ENCODE measurements at places on chromosomes 1 and 21.

- no peak for DNase-seq
These were observed 1.2 kb upstream of the RWDD3 start for GRCh38 chr1:95232646-95233318.

- DNase-seq, result no peak
These were observed 5.8 kb upstream of the CLDN19 start for GRCh38 chr1:42745851-42746250.

DNA sequence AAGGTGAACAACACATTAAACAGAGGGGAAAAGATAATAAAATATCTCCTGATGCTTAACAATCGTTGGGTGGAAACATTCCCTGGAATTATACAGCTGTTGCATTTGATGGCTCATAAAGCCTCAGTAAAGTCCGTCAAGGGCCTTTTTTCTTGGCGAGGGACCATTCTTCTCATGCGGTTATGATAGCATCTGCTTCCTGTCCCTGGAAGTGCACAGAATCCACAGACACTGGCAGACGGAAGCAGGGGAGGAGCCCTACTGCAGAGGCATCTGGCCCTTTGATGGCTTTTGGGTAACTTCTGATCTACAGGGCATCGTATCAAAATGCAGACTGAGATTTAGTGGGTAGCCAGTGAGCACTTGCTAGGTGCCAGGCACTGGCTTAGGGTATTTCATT, 286.9 kb downstream of the KIF26B start:
- no peak for DNase-seq

DNA sequence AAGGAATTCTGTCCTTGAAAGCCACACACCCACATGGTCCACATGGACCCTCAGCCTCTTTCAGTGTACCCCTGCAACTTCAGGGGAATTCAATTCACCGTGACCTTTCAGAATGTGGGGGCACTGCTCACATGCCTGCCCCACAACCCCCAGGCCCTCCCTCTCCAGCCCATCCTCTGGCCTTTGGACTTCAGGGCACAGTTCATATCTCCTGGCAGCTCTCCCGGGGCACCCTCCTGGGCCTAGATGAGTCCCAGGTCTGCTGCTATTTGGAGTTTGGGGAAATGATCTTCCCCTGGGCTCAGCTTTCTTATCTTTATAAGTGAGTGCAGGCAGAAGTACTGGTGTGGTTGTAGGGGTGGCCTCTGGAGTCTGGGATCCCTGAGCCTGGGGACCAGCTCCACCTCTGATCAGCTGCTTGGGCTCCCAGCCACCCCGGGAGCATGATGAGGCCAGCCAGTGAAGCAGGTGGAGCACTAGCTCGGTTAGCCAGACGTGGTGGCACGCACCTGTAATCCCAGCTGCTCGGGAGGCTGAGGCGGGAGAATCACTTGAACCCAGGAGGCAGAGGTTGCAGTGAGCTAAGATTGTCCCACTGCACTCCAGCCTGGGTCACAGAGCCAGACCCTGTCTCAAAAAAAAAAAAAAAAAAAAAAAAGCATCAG, 15.8 kb downstream of the C1orf167 start:
- no peak for DNase-seq

DNA sequence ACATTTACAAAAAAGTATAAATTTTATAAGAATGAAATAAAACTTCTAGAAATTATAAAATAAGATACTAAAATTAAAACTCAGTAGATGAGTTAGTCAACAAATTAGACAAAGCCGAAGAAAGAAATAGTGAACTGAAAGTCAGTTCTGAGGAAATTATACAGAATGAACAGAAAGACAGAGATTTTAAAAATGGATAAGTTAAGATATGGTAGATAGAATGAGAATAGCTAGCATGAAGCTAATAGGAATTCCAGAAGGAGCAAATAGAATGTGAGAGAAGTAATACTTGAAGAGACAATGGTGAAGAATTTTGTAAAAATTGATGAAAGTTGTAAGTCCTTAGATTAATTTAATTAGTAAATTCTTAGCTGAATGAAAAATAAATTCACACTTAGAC, 430.4 kb upstream of the RUNX1 start:
- no peak for DNase-seq

DNA sequence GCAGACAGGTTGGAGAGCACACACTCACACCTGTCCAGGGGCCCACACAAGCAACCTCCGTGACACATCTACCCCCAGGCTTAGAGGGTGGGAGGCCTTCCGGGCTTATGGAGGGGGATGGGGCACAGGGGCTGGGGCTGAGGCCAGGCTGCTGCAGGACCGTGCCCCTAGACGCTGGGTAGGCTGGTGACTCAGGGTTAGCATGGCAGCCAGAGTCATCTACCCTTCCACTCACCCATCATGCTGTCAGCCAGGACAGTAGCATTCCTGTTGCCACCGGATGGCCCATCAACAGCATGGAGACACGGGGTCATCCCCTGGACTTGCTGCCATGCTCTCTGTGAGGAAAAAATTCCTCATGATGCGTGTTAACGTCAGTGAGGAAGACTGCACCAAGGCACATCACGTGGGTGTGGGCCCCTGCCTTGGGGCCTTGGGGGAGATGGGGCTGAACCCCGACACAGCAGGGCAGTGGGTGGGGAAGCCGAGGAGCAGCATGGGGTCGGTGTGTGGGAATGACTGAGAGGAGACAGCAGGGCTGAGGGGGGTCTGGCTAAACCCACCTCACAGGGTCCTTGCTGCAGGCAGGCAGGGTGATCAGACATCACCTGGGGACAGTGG, 52.8 kb downstream of the WNT9A start:
- DNase-seq, result no peak

DNA sequence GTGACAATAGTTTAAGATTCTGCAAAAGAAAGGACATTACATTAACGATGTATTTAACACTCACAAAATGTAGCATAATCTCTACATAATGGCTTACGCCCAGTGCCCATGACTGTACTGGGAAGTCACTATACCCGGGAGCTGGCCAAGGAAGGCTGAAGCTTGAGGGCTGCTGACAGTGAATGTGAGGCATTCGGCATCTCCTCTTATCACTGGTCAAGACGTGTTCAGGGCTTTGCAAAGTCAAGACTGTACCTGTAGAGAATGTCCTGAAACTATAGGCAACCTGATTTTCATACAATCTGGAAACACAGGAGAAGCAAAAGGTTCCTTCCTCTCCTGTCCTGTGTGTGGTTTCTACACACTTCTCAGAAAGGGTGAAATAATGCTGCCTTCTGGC, 12.7 kb upstream of the IFNGR2 start:
- no peak for DNase-seq

DNA sequence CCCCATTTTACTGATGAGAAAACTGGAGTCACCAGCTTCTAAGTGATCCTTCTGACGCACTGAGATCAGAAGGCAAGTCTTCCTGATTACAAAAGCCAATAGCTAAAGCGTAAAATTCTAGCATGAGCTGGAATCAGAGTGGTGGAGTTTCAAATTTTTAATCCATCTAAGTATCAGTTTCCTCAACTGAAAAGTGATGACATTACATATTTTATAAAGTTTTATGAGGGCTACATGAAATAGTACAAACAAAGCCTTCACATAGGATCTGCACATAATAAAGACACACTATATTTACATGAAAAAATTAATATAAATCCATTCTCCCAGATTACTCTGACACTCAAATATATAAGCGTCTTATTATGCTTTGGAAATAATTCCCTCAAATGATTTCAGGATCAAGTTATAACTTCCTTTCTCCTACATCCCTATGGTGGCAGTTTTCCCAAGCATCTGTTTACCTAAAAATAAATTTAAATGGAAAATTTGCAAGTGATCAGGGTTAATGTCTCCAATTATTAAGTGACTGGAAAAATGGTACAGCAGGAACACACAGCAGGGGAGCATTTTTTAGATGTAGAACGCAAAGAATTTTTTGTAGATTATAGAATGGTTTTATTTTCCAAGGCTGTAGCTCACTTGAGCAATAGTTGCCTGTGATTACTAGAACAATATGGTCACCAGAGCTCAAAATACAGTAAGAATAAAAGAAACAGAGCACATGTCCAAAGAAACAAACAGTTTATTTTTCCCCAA, 490.4 kb upstream of the C1orf87 start:
- no peak for DNase-seq

GRCh38 chr1:61284248-61284854, 202.0 kb downstream of the NFIA start:
- no peak for DNase-seq

DNA sequence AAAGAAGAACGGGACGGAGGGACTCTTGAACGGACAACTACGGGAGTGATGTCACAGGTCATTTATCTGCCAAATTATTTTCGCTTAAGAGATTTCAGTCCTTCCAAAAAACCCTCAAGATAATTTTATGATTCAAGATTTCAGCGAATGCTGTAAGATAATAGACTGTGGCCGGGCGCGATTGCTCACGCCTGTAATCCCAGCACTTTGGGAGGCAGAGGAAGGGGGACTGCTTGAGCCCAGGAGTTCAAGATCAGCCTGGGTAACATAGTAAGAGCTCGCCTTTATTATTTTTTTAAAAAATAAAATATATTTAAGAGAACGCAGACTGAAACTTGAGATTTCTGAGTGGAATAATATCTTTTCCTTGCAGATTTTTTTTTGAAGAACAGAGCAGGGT, 609 bp downstream of the RWDD2B start:
- no peak for DNase-seq

- no peak for DNase-seq
These were observed 587.1 kb downstream of the LMO4 start for GRCh38 chr1:87915771-87916170.

DNA sequence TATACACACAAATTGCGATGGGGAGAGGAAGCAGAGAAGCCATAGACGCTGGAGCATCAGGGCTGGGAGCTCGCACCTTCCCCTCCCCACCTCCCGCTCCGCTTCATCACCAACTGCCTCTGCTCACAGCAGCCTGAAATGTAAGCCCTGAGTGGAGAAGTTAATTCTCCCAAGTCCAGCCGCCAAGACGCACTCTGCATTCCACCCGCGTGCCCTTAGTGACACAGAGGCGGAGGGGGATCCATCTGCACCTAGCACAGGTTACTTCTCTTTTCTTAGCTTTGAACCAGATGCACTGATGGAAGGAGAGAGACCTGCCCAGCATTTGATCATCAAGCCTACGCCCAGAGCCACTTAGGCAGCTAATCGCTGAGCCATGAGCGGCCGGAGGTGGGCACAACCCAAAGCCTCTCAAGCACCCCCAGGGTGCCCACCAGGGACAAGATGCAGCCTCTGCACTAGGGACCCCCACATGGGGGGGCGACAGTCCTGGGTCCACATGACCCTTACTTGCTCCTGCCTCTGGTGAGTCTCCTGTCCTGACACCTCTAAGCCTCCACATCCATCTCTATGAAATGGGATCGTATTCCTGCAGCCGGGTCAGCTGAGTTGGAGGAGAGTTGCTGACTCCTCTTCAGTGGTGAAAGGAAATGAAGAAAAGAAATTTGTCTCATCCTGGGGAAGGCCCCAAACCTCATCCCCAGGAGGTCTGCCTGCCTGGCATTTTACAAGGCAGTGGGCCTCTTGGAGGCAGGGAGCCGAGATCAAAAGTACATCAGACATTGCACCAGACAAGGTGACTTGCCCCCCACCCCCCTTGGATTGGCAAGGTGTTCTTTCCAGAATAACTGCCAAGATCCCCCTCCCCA, 316.2 kb downstream of the MATN1 start:
- DNase-seq, result no peak

- DNase-seq, result no peak
These were observed 9.2 kb downstream of the PRKAA2 start for GRCh38 chr1:56654126-56654923.

DNA sequence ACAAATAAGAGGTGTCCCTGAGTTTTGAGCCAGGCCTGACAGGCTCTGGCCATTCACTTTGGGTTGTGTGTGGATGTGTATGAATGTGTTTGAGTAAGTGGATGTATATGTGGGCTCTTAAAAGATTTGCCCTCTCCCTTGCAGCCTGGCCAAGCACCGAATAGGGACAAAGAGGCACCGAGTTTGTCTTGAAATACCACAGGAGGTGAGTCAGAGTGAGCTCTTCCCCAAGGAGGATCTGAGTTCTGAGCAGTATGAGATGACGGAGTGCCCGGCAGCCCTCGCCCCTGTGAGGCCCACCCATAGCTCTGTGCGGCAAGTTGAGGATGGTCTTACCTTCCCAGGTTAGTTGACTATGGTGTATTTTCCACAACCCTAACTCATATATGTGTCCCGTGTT, 19.0 kb downstream of the KDM4A start:
- DNase-seq, result no peak

DNA sequence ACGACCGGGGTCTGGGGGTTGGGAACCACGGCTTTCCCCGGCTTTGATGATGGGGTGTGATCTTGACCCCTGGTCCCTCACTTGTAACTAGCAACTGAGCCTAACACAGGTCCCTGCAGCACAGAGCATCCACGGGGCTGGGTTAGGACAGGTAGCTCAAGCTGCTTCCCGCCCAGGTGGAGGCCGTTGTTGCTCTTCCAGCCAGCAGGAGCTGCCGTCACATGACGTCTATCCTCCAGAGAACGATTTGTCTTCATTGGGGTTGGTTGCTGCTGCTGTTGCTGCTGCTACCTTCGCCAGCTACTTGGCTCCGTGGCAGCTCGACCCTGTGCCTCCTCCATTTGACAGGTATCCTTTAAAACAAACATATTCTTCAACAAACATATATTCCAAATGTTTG, 74.3 kb upstream of the ADAR start:
- DNase-seq, result no peak

- no peak for DNase-seq
These were observed 63.8 kb downstream of the BCAR3 start for GRCh38 chr1:93617670-93618499.

- DNase-seq, result no peak
These were observed 22.9 kb upstream of the IGSF3 start for GRCh38 chr1:116690396-116690848.

- no peak for DNase-seq
These were observed 15.5 kb upstream of the SERINC2 start for GRCh38 chr1:31397360-31398095.

DNA sequence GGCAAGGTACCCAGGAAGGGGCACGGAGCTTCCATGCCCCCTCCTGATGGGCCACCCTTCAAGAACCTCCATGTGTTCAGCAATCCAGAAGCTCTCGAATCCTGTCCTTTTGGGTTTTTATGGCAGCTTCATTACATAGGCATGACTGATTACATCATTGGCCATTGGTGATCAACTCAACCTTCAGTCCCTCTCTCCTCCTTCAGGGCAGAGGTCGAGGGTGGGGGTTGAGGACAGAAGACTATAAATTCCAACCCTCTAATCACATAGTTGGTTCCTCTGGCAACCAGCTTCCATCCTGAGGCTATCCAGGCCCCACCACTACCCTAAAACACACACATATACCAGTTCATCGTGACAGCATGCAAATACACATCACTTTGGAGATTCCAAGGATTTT, 135.7 kb downstream of the ZNF281 start:
- DNase-seq, result no peak

GRCh38 chr21:45992301-45993209, 11.0 kb downstream of the COL6A1 start:
- no peak for DNase-seq

DNA sequence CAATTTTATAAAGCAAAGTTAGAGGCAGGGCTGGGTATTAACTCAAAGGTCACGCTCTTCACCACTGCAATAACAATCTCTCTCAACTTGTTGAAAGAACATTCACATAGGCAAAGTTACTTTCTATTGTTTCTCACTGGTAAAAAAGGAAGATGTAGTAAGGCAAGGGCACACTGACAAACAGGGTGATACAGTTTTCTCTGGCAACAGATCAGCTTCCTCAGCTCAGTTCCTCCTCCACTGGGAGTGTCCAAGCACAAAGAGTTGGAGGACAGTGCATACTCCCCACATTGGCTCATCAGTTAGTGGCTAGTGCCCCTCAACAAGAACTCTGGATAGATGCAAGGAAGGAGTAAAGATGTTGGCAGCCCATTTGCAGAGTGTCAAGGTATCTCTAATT, 3.7 kb downstream of the PLPPR4 start:
- no peak for DNase-seq

- DNase-seq, result no peak
These were observed 63.9 kb downstream of the KCNK2 start for GRCh38 chr1:215146240-215146975.
